ENCODE measurements at places on chromosomes 5 and 9. TPM values are rescaled to one million over a fixed set of nuclear protein-coding genes. Genes with fewer than 3 reads are reported as not detected.

DNA sequence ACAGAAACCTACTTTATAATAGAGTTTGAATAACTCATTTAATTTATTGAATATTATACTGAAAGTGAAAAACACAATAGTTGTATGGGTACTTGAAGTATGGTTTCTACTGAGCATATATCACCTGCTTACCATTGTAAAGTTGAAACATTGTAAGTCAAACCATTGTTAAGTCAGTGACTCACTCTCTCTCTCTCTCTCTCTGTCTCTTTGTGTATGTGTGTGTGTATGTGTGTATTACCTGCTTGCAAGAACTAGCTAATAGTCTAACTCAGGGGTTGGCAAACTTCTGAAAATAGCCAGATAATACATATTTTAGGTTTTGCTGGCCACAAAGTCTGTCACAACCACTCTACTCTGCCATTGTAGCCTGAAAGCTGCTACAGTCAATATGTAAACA is 564.3 kb upstream of the ZNF608 start:
- no peak for DNase-seq

GRCh38 chr9:21554813-21555212 is 72.7 kb upstream of the IFNE start:
- no peak for DNase-seq

KIAA0825 gene
- total RNA-seq: 10.4 TPM

GRCh38 chr9:841371-842209 is at the start of gene DMRT1:
Gene DMRT1, plus strand, starts transcription at chr9:841697. Its CDS starts 142 bp downstream, at chr9:841839.
- DNase-seq: no peak

GAS1 gene
- 4.8 TPM for total RNA-seq

RNF180 gene
- total RNA-seq: 31.8 TPM

- no peak for DNase-seq
Measured at GRCh38 chr5:74240783-74241750, 399.5 kb downstream of the ENC1 start.

PCDHGA7 gene
- 9.1 TPM for total RNA-seq

DIMT1 gene
- 15.5 TPM for total RNA-seq

DNA sequence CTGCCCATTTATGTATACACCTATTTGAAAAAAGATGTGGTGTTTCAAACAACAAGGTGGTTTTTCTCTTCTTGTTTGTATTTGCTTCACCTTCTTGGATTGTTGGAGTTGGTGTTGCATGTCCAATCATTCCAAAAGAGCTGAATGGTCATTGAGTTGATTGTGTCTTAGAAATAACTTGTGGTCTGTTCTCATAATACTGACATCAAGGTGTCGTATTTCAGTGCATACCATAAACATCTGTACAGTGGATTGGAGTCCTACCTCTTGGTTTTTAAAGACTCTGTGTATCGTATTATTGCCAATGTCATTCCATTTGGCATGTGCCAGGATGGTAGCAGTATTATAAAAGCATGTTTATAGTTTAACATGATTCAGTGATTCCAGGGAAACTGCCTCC is 73.2 kb downstream of the TRIO start:
- DNase-seq: no peak

- DNase-seq: no peak
Measured at GRCh38 chr9:131270171-131271015, 5.9 kb downstream of the FAM78A start.

OBP2B gene
- not detected for total RNA-seq

GRCh38 chr5:136145030-136145429 is 12.4 kb downstream of the SMAD5 start:
- DNase-seq: no peak

DNA sequence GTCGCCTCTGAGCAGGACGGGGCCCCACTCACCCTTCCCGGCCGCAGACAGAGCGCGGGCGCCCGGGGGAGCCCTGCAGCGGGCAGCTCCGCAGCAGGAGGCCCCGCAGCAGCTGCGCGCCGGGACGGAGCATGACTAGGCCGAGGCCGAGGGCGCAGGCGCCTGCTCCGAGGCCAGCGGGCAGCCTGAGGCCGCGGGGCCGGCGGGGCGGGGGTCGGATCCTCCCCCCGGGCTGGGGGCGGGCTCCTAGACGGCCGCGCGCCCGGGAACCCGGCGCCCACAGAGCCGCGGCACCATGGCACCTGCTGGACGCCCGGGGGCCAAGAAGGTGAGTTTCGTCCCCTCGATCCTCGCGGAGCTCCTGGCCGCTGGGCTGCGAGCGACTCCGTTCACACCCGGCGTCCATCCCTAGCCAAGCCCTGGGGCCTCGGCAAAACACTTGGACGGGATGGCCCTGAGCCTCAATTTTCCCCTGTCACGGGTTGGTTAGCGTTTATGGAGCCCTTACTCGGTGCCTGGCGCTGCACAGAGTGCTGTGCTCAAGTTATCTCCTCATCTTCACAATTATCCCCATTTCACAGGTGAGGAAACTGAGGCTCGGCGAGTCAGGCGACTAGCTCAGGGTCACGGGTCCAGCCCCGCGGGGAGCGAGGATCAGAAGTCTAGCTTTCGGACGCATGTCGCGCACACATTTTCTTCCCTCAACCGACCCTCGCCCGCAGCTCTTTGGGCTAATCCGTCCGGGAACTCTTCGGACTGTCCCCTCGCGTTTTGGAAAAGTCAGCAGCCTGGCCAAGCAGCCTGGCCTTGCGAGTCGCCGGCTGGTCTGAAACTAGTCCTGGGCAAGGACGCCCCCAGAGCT is at the start of the genes BHMT2 and DMGDH:
BHMT2 (plus strand) TSS at position 280 of the 862 bp plus-strand sequence; CDS start at position 296, 16 bp downstream.
DMGDH (minus strand) TSS at position 187 of the 862 bp plus-strand sequence; CDS start at position 133, 54 bp downstream.
- DNase-seq: no peak

TAF11L5 gene
- total RNA-seq: not detected

GRCh38 chr5:78923622-78923970 is 61.5 kb downstream of the ARSB start:
- DNase-seq: no peak

GRCh38 chr5:58486290-58486689 is 4.9 kb upstream of the GAPT start:
- DNase-seq: no peak

ICE1 gene
- total RNA-seq: 40.1 TPM

- no peak for DNase-seq
Measured at GRCh38 chr5:148229840-148230239, 8.5 kb upstream of the MARCOL start.

PCDHB6 gene
- total RNA-seq: 8.9 TPM

- no peak for DNase-seq
Measured at GRCh38 chr9:16120727-16121126, 567.9 kb downstream of the CCDC171 start.

DNA sequence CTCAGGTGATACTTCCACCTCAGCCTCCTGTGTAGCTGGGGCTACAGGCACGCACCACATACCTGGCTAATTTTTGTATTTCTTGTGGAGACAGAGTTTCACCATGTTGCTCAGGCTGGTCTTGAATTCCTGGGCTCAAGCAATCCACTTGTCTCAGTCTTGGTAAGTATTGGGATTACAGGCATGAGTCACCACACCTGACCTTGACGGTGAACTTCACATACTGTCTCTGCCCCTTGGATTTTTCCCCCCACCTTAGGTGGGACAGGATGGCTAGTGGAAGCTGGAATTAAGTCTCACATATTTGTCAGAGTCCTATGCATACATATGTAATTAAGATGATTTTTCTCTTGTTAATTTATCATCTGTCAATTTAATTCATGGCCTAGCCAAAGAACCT is 20.9 kb upstream of the RFK start:
- DNase-seq: no peak

GRCh38 chr5:38518341-38518740 is 38.1 kb downstream of the LIFR start:
- DNase-seq: no peak

DNA sequence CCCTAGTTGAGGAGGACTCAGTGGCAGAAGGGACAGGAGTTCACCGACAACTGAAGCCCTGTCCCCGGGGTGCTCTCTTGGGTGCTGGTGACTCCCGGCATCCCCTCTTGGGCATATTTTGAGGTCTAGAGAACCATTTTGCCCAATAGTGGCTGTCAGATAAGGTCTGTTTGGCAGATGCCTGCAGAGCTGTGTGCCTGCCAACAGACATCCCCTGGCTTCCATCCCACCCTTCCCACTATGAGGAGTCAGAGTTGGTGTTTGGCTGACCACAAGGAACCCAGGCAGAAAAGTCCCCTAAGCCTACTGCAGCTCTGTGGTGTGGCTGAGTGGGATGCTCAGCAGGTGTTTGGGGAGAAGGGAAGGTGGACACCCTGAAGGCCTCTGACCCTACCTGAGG is 207.0 kb downstream of the AUH start:
- DNase-seq: no peak

DNA sequence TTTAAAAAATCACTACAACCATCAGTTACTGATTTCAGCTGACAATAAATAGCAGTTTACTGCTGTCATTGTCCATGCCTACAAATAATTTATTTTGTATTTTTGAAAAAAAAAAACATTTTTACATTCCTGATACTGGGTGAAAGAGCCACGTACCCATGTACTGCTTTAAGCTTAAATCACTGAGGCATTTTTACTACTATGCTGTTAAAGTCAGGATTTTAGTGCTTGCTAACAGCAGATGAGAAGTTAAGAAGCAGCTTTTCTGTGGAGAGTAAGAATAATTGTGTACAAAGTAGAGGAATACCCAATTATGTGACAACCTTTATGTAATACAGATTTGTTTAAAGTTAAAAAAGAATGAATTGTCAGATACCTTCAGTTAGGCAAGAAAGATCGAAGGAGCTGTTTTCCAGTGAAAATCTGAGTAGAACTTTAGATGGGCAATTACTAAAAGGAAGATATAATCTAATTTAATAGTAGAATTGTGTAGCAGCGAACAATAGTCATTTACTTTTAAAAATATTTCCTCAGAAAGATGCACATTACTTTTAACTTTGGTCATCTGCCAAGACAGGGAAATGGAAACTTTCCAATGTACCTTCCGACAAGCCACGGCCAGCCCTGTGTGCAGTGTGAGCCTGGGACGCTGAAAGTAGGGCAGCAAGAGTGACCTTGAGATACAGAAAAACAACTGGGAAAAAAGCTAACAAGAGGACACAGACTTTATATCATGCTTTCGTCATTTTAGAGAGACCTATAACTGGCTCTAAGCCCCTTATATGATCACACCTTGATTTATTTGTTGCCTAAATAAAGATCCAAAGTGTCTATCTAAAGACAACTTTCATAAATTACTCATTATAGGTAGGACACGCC is 39.9 kb downstream of the RHOBTB3 start:
- DNase-seq: no peak

DNA sequence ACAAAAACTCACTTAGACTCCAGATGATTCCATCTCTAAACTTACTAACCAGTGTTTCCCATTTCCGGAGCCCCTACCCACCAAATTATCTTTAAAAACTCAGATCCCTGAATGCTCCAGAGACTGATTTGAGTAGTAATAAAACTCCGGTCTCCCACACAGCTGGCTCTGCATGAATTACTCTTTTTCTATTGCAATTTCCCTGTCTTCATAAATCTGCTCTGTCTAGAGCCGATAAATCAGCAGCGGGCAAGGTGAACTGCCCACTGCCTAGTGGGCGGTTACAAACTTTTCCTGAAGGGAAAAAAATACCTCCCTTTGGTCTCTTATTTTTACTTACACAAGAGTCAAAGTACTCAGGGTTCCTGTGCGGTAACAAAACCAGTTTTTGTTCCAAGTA is 624.4 kb upstream of the RORB start:
- no peak for DNase-seq

DNA sequence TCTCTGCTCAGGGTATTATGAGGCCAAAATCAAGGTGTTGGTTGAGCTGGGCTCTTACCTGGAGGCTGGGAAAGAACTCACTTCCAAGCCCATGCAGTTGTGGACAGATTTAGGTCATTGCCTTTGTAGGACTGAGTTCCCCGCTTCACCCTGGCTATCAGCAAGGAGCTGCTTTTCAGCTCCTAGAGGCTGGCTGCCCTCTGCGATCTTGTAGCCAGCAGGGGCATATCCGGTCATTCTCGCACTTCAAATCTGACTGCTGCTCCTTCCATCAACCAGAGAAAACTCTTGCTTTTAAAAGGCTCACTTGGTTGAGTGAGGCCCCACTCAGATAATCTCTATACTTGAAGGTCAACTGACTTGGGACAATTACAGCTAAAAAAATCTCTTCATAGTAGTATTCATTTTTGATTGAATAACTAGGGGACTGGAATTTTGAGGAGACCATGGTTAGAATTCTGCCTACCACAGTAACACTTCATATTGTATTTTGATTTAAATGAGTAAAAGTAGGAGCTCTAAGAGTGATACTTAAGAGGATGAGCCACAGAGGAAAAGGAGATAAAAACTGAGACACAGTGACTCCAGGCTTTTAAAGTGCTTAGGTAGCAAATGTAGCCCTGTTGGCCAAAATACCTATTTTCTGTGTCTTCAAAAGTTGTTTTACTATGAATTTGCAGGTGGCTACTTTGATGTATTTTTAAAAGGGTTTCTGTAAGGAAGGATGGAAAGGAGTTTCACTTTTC is 137.4 kb downstream of the CD180 start:
- DNase-seq: no peak

GRCh38 chr9:29714860-29715259 is 2141.6 kb upstream of the C9orf72 start:
- no peak for DNase-seq

PCDHA9 gene
- total RNA-seq: 3.6 TPM

CAMK2A gene
- 1,231 TPM for total RNA-seq

GRCh38 chr9:97907632-97908031 is 14.7 kb downstream of the TRMO start:
- DNase-seq: no peak

DDX4 gene
- 3.2 TPM for total RNA-seq

DNA sequence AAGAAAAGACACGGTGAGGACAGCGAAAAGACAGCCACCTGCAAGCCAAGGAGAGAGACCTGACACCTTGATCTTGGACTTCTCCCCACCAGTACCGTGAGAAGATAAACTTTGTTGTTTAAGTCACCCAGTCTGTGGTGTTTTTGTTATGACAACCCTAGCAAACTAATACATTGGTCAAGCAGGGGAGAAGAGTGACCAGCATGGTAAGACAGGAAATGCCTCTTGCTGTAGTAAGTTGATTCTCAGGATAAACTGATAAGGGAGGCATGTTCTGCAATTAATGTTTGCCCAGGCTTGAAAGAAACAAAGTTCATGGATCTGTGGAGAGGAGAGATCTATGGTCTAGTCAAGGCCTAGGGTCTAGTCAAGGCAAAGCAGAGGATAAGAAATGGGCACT is 801.2 kb downstream of the MAT2B start:
- no peak for DNase-seq

DRD1 gene
- 10.6 TPM for total RNA-seq

- DNase-seq: no peak
Measured at GRCh38 chr5:169168280-169168679, 132.7 kb downstream of the SLIT3 start.

GRCh38 chr5:50990296-50990924 is 324.0 kb downstream of the PARP8 start:
- no peak for DNase-seq

GRCh38 chr5:164600274-164600673 is 1094.9 kb downstream of the MAT2B start:
- DNase-seq: no peak

DNA sequence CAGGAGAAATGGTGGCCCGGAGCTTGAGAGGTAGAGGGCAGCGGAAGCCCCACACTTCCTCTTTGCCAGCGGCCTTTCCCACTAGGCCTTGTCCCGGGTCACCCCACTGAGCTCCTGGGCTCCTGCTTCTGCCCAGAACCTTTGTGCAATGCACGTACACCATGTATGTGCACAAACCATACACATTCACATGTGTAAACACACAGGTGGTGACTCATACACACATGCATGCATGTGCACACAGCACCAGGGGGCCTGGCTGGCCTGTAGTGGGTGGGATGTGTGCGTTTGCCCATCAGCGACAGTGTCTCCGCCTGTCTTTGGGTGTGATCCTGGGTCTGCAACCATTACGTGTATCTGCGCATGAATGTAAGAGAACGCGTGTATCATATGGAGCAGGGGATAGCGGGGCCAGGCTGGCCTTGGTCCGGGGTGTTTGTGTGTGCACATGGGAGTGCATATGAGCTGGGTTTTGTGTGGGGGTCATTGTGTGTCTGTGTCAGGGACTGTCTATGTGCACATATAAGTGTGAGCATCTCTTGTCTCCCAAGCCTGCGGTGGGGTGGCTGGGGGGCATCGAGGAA is 43.7 kb downstream of the PSD2 start:
- DNase-seq: no peak

All from dorsolateral prefrontal cortex (tissue), 122 donors.